Natural killer cell (primary cell): ENCODE measurements at places on chromosomes 6 and 20.

- no peak for DNase-seq
Observed at GRCh38 chr6:44278315-44278714, 8.1 kb downstream of the TMEM151B start.

DNA sequence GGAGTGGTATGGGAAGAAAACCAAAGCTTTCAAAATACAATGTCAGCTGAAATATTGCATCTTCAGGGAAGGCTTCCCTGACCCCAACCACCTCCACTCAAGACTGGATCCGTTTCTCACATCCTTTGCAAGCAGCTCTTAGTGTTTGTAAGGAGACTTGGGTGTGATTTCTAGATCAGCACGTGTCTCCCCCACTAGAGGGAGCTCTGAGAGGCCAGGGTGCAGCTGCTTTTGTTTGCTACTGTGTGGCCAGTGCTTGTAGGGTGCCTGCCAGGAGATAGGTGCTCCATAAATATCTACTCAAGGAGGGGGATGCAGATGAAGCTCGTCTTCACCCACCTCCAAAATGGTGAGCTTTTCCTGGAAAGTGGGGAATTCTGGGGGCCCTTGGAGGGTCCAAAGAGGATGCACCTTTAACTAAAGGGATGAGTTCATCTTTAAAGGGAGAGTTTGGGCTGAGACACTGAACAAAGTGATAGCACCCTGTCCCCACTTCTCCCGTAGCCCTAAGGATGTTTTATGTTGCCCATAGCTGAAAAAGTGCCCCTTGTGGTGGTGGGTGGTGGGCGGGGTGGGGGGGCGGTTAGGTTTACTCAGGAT lies 52.6 kb upstream of the MAFB start:
- DNase-seq: peak; percentile 66

DNA sequence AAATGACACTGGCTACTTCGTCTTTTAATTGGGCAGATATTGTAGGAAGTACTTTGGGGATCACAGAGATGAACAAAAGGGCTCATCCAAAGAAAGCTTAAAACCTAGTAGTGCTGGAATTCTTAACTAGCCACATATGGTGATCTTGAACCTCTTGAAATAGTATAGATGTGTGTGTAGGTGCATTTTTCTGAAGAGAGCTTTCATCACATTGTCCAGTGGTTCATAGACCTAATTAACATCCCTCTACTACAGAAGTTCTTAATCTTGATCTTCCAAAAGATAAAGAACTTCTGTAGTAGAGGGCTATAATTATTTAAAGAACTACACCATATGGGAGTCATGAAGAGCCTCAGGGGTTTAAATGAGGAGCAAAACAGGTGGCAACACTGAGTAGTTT lies 2.3 kb upstream of the PRIM2 start:
- DNase-seq: no peak

DNA sequence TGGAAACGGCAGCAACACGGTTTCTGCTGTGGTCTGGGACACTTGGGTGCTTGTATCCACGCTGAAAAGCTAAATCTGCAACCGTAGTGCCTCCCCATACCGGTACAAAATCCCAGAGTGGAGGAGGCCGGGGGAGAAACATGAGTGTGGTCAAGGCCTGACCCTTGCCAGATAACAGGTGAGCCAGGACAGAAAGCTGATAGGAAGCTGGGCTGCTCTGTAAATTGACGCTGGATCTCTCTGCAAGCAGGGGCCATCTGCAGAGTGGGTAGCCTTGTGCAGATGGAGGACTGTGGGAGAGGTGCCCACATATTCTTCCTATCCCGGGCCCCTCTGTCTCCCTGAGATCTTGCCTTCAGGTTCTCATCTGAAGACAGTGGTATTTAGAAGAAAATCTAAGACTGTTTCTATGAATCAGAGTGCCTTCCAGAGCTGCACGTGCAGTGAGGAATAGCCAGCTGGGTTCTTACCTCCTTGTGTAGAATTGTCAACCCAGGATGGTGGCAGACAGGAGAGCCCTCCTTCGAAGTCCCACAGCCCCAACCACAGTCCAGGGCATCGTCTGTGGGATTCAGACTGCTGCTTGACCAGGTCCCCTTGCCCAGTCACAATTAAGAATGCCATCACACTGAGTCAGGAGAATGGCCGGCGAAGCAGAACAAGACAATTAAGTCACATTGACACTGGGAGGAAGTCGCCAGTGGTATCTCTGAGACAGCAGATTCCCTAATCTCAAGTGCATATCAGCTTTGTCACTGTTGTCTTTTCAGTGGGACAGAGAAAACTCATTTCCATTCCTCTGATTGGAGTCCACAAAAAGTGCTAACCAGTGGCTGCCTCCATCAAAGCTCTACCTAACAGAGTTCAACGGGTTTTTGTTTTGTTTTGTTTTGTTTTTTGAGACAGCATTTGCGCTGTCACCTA lies 100.0 kb upstream of the RIPOR2 start:
- peak; percentile 59 for DNase-seq

GRCh38 chr6:34610819-34611477 lies 54.8 kb upstream of the SPDEF start:
- no peak for DNase-seq

- peak; percentile 48 for DNase-seq
Observed at GRCh38 chr6:108114841-108115597, 40.5 kb upstream of the OSTM1 start.

DNA sequence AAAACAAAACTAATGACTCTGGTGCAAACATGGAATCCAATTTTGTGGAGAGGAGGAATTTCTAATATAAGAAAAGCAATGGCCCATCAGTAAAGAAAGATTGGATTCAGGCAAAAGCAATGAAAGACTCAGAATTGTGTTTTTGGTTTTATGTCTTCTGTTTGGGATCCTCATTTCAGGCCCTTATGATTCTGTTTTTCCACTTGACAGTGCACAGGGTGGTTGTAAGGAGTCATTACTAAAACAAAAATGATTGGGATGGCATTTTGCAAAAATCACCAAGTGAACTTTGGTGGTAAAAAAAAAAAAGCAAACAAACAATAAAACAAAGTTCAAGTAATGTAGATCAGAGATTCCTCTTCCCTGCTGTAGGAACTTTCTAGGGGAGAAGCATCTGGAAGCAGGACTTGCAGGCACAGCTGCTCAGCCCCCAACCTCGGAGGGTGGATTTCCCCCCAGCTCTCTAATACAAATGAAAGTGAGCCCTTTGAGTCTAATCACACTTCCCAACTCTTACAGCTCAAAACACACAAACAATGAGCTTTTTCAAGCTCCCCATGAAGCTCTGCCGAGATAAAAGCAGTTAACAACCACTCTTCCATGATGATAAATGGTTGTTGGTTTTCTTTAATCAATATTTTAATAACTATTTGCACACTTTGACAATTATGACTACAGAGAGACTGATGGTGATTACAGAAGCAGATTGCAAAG lies 177.7 kb downstream of the ZDHHC14 start:
- DNase-seq: no peak

DNA sequence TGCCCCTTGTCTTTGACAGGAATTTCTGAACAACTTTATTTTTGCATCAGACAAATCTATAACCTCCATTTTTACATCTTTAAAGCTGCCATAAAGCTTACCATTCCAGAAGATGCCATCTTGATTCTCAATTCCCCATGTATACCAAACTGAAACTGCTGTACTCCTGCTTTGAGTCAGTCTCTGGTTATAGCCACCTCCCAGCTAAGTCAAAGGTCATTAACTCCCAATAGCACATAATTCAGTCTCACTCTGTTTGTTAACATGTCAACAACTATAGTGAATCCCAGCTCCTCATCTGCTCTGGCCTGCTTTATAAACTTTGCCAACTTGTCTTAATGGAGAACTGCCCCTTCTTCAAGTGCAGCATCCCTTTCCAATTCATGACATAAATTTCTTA lies 343.6 kb downstream of the FRK start:
- no peak for DNase-seq

DNA sequence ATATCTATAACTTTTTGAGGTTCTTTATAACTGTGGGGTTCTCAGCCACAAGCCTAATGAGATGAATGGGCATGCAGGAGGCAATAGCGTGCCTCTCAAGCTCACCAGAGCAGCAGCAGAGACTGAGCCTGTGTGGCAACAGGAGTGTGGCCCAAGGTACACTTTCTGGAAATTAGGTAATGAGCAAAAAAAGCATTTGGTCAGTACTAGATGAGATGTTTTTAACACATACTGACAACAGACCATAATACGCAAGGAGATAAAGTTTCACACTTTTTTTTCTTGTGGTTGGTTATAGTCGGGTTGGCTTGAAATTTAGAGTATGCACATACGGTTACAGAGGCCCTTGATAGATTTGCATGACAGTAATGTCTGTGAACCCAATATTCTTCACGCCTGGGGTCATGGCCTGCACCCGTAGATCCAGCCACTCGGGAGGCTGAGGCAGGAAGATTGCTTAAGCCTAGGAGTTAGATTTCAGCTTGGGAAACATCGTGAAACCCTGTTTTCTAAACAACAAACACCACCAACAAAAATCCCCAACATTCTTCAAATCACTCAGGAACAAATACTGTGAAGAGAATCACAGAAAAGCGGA lies 300.1 kb downstream of the GMDS start:
- DNase-seq: no peak
